ENCODE measurements at places on chromosomes 3 and 15.

GRCh38 chr15:60752973-60753720 lies 274.2 kb upstream of the ICE2 start:
- no peak for DNase-seq

DNA sequence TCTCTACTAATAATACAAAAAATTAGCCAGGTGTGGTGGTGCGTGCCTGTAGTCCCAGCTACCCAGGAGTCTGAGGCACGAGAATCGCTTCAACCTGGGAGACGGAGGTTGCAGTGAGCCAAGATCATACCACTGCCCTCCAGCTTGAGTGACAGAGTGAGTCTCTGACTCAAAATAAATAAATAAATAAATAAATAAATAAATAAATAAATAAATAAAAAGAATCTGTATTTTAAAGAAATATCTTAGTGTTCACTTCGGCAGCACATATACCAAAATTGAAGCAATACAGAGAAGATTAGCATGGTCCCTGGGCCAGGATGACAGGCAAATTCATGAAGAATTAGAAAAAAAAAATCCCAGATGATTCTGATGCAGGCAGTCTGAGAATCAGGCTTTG lies 51.9 kb downstream of the ROBO2 start:
- DNase-seq: no peak

GRCh38 chr3:43296565-43296964 lies 10.2 kb downstream of the SNRK start:
- DNase-seq: no peak

DNA sequence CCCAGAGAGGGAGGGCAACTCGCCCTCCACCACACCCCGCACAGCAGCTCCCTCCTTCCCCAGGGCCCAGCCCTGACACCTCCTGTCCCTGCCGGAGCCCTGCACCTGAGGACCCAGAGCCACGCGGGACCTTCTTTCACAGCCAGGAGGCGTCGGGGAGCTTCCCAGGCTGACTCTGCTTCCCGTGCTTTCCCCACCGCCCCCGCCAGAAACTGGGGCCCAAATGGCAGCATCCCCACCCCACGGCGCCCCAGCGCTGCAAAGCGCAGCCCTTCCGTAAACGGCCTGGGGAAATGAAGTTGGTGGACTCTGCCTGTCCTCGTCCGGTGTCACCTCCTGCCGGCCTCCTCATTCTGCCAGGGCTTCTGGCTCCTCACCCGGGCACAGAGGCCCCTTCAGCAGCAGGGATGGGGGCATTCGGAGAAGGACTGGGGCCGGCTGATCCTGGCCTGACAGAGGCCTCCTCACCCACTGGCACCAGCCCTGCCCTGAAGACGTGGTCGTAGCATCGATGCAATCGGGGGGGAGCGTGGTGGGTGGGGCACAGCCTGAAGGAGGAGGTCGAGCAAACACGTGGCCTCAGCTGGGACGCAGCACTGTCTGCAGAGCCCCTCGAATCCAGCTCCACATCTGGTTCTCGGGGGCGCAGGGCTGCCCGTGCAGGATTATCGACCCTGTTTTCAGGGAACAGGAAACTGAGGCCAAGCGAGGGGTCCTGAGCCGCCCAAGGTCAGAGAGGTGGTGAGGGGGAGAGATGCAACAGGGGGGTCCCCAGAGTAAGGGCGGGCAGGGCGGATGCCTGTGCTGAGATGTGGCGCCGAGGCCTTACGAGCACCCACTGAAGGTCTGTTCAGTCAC lies 235.4 kb downstream of the XXYLT1 start:
- DNase-seq: no peak

DNA sequence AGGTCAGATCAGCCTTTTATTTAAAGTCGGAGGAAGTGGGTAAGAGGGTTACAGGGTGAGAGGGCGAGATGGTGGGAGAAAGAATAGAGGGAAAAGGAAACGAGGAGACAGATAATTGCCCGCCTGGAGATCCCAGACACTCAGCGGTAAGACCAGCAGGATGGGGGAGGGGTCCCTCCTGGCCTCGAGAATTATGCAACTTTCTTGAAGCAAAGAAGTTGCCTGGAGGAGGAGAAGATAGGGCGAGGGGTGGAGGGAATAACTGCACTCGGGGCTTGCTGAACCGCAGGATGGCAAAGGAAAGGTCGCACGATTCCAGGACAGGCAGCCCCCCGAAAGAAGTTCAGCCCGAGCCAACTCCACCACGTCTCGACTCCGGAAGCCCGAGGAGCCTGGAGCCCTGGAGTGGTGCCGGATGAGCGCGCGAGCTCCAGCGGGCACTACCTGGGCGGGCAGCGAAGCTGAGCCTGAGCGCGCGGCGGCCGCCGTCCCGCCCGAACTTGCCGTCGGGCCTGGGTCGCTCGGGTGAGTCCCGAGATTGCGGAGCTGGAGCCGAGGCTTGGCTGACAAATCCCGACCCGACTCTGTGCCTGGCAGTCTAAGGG lies 402 bp downstream of the WWTR1 start:
- peak; percentile 84 for DNase-seq

GRCh38 chr15:58357529-58358476 lies 74.0 kb upstream of the LIPC start:
- no peak for DNase-seq

- DNase-seq: no peak
Measured at GRCh38 chr3:186985661-186986364, 55.5 kb downstream of the ST6GAL1 start.

DNA sequence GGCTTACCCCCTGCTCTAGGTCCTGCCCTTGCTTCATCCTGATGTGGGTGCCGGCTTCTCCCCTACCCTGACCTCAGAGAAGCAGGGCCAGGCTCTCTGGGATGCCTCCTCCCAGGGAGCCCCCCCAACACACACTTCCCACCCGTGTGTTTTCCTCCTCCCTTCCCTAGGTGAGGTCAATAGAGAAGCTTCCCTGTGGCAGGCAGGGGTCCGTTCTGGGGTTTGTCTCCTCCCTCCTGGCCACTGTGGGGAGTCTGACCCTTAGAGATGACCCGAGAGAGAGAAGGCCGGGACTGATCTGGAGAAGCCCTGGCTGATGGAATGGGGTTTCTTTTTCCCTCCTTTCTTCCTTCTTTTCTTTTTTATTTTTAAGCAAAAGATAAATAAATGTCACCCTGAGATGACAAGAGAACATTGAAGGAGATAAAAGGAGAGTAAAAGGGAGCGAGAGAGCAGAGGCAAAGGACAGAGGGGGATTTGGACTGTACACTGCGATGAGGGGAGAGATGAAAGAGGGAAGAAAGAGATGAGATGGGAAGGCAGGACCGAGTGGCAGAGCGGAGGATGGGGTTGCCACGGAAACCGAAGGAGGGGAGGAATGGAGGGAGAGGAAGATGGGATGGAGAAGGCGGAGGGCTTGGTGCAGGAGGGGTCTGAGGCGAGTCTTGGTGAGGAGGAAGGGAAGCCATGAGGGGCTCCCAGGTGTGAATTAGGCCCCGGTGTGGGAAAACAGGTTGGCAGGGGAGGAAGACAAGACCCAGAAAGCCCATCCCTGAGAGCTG lies 48.4 kb downstream of the IDH2 start:
- DNase-seq: no peak

DNA sequence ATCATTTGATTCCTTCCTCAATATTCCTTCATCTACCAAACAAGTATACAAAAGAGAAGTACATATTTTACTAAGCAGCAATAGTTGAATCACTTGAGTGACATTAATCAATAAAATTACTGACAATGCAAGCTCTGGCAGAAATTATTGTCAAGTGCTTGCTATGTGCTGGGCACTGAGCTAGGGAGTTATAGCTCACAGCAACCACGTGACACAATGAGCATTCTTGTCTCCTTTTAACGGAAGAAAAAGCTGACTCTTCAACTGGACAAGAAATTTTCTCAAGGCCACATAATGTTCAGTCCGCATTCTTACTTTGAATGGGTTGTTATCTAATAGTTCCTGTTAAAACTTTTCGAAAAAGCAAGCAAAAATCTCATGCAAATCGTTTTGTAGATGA lies 500.1 kb downstream of the PYDC2 start:
- DNase-seq: no peak
